Activated CD8-positive, alpha-beta memory T cell treated with anti-CD3 and anti-CD28 coated beads for 1 hour (primary cell): ENCODE measurements at places on chromosomes 12 and 14.

DNA sequence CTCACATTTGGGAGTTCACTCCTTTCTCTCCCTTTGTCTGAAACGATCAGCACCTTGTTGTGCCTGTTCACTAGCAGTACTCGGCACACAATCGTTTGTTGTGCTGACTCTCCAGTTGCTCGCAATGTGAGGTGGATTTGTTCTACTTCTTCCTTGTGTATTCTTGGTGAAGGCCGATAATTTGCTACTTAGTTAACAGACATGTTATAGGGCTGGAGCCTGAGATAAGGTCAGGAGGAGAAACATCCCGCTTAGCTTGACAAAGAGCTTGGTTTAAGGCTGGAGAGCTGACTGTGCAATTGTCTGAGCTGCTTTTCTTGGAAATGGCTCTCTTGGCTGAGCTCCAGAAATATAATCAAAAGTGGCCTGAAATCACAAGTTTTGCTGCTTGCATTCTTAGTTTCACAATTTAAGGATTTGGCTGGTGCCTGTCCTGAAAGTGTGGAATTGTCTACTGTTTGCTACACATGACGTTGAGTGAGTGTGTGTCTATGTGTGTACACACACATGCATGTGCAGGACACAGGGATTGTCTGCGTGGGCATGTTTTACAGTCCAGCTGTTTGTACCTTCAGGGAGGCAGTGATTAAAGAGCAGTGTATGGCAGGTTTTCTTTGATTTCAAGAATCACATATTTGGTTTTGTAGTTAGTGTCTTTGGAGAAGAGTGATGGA lies 77.7 kb downstream of the ARF6 start:
- DNase-seq, result no peak

GRCh38 chr12:4031703-4032291 lies 158.6 kb upstream of the PARP11 start:
- no peak for DNase-seq

- DNase-seq, result no peak
Measured at GRCh38 chr14:59753512-59753911, 117.1 kb downstream of the RTN1 start.

DNA sequence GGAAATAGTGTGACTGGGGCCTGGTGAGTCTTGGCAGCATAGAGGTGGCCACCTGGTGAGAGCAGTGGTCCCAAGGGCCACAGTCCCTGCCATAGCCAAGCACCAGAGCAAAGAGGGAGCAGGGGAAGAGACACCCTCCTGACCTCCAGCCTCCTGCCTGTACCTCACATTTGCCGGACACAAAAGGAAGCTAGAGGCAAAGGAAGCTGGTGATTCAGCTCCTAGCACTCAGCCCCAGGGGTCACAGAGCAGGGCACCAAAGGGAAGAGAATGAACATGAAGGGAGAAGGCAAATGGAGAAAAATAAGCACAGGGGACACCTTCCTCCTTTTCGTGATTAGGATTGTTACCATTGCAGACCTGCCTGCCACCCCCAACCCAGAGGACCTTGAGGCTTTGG lies 216.8 kb downstream of the ZFP36L1 start:
- no peak for DNase-seq

- no peak for DNase-seq
Measured at GRCh38 chr12:5200278-5201087, 156.8 kb downstream of the KCNA5 start.

DNA sequence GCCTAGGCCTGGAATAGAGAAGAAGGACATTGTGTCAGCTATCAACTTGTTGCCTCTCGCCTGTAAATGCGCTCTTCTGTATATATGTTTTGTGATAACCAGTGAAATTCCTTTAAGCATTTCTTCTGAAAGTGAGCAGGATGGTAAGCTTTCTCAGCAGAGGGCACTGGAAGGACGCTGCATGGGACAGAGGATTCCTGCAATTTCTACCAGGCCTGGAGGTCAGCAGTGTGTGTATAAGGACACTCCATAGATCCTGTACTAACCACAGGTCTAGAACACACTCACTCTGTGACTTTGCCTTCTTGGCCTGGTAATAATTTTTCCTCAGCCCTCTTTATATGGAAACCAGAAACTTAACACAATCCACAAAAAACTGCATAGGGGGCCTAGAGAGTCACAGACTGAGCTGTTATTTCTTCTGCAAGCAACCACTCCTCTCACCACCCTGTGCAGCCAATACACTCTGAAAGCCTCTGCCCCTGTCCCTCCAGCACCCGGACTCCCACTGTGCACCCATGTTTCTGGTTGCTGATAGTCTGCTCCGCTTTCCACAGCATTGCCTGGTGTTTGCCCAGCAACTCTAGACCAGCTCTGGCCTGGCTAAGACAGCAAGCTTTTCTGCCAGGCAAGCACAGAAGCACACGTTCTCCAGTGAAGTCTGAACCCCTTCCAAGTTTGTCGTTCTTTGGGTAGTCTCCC lies 94.0 kb upstream of the RMST start:
- DNase-seq, result no peak

- DNase-seq, result no peak
Measured at GRCh38 chr12:82436354-82436753, 78.0 kb downstream of the METTL25 start.

- DNase-seq, result no peak
Measured at GRCh38 chr12:93704122-93704521, 26.9 kb downstream of the CRADD start.

DNA sequence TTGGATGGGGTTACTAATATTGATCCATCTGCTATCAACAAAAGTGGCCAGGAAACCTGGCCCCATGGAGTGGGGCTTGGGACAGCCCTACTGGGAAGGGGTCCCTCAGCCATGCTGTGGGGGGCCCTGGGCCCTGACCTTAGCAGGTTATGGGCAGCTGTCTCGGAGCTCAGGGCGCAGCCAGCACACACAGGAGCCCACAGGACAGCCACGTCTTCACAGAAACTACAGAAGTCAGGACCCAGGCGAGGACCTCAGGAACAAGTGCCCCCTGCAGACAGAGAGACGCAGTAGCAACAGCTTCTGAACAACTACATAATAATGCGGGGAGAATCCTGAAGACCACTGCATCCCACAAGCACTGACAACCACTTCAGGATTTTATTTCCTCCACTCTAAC lies 11.9 kb upstream of the FKBP11 start:
- no peak for DNase-seq

GRCh38 chr12:118925407-118925806 lies 55.9 kb upstream of the SRRM4 start:
- no peak for DNase-seq
